GM20000 (cell line): ENCODE measurements at places on chromosomes 5 and 9.

GRCh38 chr5:159824188-159825161 is 91.8 kb upstream of the ADRA1B start:
- DNase-seq = no peak

- DNase-seq = no peak
These were observed 179.7 kb upstream of the DAB2 start for GRCh38 chr5:39604491-39604890.

DNA sequence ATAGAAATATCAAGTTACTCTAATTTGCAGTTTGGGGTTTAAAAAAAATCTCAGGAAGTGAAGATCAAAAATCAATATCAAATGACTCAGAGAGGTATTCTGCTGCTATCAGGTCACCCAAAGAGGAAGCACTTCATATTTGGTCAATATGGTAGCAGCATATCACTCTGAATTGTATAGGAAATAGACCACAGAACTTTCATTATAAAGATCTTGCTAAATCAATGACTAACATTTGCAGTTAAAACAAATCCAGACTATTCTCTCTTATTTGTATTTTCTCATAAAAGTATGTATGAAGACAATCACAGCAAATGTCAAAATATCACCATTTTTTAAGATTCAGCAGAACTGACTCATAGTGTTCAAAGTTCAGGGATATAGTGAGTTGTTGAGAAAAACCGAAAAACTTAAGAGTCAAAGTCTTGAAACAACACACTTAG is 105.8 kb upstream of the PCSK1 start:
- DNase-seq = no peak

- DNase-seq = no peak
These were observed 8.7 kb downstream of the FAM193B start for GRCh38 chr5:177545487-177546257.

- no peak for DNase-seq
These were observed 106.0 kb downstream of the RGS3 start for GRCh38 chr9:113569472-113570060.

GRCh38 chr5:13591621-13592020 is 352.9 kb downstream of the DNAH5 start:
- DNase-seq = no peak

GRCh38 chr5:44809956-44810420 is 1.2 kb downstream of the MRPS30 start:
- no peak for DNase-seq

DNA sequence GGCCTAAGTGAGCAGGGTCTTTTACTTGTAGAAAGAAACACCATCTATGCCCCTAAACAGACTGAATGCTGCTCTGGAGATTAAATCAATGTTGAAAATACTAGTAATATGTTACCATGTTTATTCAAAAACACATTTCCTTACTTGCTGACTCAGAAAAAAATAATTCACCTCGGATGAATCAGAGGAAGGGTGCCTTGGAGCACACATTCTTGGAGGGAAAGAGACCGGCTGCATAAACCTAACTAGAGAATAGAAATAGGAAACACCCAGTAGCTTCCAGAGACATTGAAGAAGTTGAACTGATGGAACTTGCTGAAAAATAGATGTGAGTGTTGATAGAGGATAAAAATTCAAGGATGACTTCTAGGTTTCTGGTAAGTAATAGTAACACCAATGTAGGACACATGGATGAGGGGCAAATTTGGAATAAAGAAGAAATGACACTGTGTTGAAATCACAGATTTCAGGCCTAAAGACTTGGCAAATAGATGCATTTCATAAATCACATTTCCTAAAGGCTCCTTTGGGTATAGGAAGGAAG is 76.9 kb upstream of the MINAR2 start:
- DNase-seq = no peak

DNA sequence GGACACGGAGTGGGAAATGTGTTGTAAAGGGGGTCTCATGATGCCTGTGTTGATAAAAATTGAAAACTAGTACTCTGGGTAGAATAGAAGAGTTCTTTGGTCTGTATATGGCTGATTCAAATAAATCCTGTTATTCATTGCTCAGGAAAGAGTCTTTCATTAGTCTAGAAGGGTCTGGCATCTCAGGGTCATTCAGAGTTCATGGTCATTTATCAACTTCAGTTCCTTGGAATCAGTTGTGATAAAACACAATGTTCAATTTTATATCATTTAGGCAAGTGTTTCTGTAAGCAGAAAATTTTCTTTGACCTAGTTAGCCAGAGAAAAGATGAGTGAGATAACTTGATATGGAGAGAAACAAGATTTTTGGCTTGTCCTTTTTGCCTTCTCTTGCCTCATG is 36.3 kb downstream of the SPATA31D1 start:
- no peak for DNase-seq

DNA sequence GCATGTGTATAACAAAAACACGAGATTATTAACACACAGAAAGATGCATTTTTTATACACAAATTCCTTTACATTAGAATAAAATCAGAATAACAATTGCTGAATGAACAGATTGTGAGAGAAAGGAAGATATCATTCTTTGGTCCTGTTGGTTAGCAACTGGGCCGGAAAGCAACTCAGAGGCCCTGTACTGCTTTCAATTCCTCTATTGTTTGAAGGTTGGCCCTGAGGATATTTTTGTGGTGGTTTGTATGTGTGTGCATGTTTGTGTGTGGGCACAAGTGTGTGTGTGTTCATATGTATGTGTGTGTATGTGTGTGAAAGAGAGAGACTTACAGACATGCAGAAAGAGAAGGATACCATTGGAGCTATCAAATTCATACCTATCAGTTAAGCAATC is 356.8 kb upstream of the DMAC1 start:
- no peak for DNase-seq

- DNase-seq = no peak
These were observed 450.7 kb downstream of the EFNA5 start for GRCh38 chr5:107219993-107220392.

DNA sequence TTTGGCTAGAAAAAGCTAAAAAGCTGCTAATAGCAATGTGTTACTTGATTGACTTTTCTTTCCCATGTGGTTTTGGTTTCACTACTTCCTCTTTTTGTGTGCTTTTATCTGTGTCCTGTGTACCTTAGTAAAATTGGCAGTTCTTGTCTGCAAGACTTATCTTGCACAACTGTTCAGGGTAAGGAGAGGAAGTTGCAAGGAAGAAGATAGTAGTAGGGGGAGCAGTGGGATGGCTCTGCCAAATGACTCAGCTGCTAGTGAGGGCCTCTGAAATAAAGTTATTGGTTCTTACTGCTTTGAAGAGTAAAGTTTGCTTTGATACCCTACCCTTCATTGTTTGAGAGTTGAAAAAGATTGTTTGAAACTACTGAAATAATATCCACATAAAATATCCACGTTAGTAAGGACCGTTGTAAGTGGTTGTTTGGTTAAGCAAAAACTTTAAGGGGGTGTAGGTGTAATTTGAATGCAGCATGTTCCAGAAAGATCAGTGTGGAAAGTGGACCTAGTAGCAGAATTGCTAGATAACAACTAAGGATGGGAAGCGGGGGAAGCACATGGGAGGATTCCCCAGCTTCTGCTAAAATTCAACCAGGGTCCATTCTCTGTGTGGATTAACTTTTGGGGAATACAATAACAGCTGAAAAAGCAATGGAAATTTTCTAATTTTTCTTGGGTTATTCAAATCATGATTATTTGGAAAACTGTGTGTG is 123.5 kb downstream of the SCAMP1 start:
- DNase-seq = peak; percentile 41

DNA sequence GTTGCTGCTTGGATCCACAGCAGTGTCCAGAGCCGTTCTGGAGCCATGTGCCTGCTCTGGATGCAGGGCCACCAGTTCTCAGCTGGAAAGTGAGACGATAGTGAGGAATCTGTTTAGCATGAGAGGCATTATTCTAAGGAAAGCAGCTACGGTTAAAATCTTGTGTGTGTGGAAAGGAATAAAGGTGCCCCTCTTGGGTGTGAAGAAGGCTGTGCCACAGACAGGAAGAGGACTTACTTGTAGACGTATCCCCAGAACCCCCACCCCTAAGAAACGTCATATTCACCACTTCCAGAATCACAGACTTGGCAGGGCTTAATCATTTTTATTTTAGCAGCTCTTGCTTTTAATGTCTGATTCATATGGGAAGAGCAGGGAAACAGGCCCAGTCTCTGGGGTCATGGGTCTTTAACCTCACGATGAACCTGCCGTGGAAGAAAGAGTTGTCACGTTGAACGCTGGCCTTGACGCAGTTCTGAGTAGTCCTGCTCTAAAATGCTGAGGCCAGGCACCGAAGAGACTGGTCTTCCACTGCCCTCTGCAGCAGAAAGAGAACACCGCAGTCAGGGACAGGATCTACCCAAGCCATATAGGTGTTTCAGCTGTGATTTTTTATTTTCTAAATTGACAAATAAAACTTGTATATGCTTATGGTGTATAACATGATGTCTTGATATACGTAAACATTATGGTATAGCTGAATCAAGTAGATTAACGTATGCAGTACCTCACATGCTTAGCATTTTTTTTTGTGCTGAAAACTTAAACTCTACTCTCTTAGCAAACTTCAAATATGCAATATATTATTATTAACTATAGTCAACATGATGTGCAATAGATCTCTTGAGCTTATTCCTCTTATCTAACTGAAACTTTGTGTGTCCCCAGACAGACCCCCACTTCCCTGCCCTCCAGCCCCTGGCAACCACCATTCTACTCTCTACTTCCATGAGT is 38.8 kb downstream of the CARTPT start:
- peak; percentile 62 for DNase-seq

- no peak for DNase-seq
These were observed 52.8 kb downstream of the SEMA4D start for GRCh38 chr9:89444925-89445765.

DNA sequence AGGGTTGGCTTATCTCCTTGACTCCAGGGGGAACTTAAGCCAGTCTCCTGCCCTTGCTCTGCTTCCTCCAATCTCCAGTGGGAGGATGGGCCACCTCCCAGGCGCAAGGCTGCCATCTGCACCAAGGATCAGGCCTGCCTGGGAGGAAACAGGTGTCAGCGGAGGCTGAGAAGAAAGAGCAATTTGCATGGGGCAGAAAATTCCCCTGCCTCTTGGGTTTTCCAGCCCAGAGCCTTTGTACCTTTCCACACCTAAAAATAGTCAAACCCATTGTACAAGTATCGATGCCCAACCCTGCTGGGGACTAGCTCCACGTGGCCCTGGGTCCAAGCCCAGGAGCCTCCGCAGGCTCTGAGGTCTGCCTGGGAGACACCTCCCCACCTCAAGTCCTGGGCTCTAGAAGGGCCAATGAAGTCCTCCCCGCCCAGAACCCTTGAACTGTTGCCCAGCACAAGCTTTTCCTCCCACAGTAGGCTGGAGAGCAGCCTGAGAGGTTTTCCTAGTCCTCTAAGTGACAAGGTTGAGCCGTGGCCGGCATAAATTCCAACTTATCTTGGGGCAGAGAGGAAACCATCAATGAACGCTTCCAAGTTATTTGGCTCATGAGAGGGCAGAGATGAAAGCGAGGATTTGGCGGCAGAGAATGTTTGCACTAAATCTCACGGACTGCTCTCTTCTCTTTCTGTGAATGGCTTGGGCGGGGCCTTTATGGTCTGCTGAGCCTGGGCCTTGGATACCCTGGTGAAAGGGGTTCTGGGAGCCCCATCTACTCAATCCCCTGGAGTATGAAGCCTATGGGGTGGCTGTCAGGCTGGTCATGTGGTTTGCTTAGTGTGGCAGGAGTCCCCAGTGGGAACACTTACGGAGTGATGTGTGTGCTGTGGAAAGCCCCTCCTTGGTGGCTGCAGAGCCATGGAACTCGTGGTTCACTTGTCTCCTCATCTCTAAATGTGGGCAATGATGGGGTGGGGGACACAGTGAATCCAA is 15.6 kb downstream of the JADE2 start:
- peak; percentile 46 for DNase-seq

DNA sequence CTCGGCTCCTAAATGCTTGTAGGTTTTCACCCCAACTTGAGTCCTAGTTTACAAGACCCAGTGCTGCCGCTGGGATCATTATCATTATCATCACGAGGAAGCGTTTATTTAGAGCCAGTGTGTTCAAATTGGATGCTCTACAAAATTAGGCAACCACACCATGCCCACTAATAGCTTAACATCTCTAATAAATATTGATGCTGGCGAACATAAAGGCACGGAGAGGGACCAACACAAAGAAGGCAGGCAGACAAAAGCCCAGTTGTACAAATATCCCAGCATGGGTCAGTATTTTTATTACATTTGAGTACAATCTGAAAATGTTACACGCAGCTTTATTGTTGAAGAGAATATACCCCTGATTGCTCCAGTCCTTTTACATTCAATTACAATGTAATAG is 4.7 kb downstream of the CFAP77 start:
- no peak for DNase-seq

- DNase-seq = no peak
These were observed 314.7 kb downstream of the ENC1 start for GRCh38 chr5:74325866-74326265.

GRCh38 chr9:18821788-18822187 is 211.2 kb downstream of the SAXO1 start:
- no peak for DNase-seq

- no peak for DNase-seq
These were observed 1.6 kb downstream of the RAD23B start for GRCh38 chr9:107284636-107285035.
